SIG-M5 (cell line): ENCODE measurements at places on chromosomes 1 and 21.
A peak's percentile ranks its signal among the peaks of the same experiment; 100 is the strongest.

GRCh38 chr1:243890576-243890975 is 40.5 kb upstream of the AKT3 start:
- DNase-seq, result no peak

DNA sequence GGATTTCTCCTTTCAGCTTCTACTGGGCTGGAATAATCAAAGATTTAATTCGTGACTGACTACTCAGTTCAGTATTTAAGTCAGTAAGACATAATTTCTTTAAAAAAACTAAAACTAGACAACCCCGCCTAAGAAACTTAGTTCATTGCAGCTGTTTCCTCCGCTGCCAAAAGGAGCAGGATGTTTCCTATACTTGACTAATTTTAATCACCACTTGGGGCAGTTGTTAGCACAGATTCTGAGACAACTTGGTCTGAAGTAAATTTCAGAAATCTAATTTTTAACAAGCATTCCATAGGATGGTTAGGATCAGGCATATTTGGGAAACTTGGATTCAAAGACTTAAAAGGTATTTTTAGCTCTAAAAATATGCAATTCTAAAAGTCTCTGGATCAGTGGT is 34.0 kb downstream of the EPRS1 start:
- no peak for DNase-seq

DNA sequence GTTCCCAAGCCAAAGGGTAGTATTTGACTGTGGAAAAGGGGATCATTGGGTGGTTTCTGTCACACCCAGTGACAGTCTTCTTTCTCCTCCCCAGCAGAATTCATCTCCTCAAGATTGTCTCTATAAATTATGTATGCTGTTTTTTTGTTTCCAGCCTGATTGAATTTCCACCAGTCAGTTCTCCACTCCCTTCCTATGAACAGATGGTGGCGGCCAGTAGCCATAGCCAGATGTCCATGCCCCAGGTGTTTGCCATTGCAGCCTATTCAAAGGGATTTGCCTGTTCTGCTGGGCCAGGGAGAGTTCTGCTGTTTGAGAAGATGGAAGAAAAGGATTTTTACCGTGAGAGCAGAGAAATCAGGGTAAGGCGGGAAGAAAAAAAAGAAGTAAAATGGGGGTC is 12.9 kb downstream of the CFAP57 start:
- DNase-seq, result no peak

- no peak for DNase-seq
Measured at GRCh38 chr1:94271373-94271772, 34.0 kb upstream of the ARHGAP29 start.

DNA sequence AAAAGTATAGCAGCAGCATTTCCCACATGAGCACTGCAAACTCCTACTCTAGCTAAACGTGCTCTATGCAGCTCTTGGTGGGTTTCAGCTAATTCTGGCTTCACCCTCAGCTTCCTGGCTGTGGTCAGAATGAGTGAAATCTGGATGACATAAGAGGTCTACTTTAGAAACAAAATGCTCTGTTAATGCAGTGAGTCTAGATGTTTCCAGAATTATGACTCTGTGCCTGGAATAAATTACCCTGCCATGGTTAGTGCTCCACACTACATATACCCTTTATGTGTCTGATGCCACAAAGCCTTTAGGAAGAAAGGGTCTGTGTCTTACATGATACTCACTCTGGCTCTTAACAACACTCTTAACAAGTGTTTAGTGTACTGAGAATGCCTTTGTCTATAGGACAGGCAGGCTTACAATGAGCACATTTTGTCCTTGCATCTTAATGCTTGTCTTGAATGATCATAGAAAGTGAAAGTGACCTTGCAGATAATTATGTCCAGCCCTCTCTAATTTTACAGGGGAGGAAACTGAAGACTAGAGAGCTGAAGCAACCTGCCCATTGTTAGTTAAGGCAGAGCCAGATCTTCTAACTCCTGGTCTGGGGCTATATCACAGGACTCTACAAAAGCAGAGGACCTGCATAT is 9.2 kb downstream of the S100A10 start:
- peak; percentile 24 for DNase-seq
